Activated CD8-positive, alpha-beta memory T cell treated with anti-CD3 and anti-CD28 coated beads for 48 hours (primary cell): ENCODE measurements at places on chromosomes 12 and 14.

DNA sequence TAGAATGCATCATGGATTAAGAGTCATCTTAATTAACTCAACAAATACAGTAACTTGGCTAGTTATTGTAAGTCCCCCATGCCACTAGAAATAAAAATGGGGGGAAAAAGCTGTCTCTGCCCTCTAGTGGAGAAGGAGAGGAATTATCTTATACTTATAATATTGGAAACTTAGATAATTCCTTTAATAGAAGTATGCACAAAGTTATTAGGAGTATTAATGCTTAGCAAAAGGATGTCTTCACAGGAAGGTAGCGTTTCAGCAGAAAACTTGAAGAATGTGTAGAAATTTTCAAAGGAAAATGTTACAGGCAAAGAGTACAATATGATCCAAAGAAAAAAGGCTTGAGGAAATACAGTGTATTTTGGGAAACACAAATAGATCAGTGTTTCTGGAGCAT, 19.8 kb downstream of the OR5AU1 start:
- DNase-seq = no peak

DNA sequence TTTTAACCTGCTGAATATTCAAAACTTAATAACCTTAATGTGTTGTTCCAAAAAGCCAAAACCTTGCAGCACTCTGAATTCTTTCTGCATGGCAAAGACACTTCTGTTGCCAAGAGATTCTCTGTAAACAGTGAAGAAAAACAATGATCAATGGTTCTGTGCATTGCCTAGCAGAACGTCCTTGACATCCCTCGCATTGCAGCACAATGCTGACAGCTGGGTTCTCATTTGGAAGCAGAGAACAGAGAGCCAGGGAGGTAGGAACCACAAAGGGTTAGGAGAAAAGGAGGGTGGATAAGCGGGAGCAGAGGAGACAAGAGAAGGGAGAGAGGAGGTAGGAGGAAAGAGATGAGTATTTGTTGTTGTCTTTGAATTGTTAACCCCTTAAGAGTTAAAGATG, 501.1 kb downstream of the NAV3 start:
- DNase-seq = no peak

DNA sequence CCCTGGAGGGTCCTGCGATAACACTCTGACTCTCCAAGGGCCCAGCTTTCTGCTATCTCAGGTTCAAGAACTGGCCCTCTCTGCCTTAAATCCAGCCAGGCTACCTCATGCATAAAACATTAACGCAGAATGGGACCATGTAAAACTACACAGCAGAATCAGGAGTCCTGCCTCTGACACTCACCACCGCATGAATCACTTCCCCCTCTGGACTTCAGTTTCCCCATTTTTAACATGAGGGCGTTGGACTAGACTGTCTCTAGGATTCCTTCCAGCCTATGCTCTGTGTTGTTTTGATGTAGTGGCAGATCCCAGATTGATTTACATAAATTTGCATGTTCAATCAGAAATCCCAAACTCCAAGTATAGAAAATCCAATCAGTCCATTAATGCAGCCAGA, 3.3 kb downstream of the NCKAP5L start:
- DNase-seq = no peak

DNA sequence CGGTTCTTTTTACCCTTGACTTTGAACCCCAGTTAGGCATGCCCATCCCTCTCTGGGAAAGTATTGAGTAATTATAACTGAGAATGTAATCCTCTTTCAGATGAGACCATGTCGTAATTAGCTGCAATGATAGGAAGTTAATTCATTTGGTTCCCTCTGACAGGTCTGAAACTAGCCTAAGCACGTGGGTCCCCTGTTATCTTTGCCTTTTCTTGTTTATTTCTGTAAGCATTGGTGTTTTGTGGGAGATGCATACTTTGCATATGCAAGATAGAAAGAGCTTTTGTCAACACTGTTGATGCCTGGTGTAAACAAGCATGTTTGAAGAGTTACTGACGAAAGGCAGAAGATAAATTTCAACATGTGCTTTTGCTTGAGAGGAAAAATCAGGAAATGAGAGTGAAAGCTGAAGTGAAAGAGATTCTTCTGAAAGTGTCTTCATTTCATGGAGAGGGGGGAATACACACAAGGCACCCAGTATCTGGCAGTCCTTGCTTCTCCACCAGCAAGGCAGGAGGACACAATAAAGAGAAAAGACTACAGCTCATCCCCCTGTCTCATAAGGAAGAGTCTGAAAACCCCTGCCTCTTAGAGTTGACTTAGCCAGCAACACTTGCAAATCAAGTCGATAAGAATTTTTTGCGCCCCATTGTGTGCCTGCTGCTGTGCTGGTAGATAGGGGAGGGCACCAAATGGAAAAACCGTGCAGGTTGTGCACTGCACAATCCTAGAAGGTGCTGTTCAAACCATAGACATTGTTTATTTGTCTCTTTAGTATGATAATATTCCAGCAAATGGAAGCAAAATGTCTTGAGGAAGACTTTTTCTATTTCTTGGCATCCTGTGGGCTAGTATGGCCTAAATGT, 77.8 kb downstream of the SLC24A4 start:
- no peak for DNase-seq

- no peak for DNase-seq
These were observed 3.0 kb upstream of the HOXC13 start for GRCh38 chr12:53935383-53936341.

DNA sequence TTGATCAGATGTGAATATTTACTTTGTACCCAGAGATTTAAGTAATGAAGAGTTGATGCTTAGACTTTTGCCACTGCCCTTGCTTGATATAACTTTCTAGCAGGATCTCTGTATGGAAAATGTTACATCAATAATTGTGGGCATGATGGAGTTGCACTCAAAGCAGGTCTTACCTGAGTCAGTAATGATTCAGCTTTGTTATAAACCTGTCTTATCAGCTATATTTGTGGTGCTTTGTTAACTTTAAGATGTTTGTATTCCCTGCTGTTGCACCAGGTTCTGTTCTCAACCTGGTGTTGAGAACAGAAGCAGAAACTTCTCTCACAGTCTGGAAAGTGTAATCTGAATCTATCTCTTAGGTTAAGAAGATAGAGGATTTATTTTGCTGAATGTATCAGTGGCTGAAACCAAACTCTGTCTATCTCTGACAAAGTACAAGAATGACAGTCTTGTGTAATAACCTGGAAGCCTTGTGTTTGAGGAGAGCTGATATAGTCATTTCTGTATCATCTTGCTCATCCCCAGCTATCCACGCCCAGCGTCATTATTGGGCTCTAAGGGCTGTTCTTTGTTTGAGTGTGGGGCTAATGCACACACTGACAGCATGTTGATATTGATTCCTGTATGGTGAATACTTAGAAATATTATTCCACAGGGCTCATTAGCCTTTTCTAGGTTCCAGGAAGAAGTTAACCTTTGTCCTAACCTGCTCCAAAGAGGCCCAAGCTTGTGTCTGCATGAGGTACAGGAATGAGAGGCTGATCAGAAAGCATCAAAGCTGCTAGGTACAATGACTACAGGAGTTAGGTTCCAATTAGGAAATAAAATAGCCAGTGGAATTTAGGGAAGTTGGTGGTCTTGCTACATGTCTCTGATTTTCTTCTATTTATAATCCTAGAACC, 3.6 kb downstream of the AKAP6 start:
- no peak for DNase-seq

DNA sequence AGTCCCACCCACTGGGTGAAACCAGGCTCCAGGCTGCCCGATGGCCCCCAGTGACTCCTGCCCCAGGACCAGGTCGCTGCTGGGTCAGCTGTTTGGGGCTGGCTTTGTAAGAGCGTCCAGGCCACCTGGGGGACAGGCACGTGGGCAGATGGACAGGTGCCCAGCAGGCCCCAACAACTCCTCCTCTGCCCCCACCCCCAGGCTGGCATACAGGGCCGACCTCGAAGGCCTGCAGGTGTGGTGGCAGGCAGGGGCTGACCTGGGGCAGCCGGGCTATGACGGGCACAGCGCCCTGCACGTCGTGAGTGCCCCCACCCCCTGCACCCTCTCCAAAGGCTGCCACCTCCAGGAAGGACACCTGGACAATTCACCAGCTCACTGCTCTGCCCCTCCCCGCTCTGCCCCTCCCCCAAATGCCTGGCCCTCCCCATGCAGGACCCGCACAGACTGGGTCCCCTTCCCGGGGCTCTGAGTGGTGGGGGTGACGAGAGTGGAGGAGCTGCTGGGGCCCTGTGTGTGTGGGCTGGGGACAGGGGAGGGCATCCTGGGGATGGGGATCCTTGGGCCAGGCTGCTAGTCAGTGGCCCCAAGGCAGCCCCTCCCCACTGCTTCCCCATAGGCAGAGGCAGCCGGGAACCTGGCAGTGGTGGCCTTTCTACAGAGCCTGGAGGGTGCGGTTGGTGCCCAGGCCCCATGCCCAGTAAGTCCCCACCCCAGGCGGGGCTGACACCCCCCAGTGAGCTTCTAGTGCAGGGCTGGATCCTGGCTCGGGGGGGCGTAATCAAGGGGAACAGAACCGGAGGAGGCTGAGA, 26.0 kb downstream of the ASPG start:
- DNase-seq = no peak

GRCh38 chr12:81597928-81598604, 161.1 kb downstream of the PPFIA2 start:
- DNase-seq = no peak

- no peak for DNase-seq
These were observed 99.4 kb downstream of the ETV6 start for GRCh38 chr12:11748903-11749302.

GRCh38 chr14:51750542-51750941, 98.8 kb downstream of the FRMD6 start:
- no peak for DNase-seq

GRCh38 chr14:72653026-72653425, 240.9 kb downstream of the DPF3 start:
- DNase-seq = no peak

- DNase-seq = no peak
These were observed 22.4 kb upstream of the FBRSL1 start for GRCh38 chr12:132467511-132467910.

GRCh38 chr12:100199023-100199346, 1.6 kb upstream of the ACTR6 start:
- no peak for DNase-seq

- DNase-seq = no peak
These were observed 770.9 kb upstream of the FOXG1 start for GRCh38 chr14:27995691-27996090.

GRCh38 chr14:82951171-82951570, 1417.5 kb upstream of the SEL1L start:
- no peak for DNase-seq

GRCh38 chr12:19482551-19483109, 43.3 kb downstream of the AEBP2 start:
- peak; percentile 58 for DNase-seq

DNA sequence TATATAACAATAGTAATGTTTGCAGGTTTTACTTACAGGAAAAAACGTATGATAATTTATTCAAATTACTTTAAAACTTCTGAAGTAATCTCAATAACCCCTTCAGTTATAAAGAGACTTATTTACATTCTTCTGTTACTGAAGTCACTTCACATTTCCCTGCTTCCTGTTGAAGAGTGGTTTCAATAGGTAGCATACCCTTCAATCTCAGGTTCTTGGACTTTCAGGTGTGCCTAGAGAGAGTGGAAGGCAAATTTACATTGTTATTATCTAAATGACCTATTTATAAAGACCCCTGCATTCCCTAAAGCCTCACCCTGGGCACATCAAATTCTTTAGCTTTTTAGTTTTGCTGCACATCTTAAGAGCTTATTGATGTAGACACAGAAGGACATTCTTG, 137.6 kb upstream of the AEBP2 start:
- no peak for DNase-seq

GRCh38 chr14:89619596-89619995, 202.6 kb upstream of the FOXN3 start:
- no peak for DNase-seq

DNA sequence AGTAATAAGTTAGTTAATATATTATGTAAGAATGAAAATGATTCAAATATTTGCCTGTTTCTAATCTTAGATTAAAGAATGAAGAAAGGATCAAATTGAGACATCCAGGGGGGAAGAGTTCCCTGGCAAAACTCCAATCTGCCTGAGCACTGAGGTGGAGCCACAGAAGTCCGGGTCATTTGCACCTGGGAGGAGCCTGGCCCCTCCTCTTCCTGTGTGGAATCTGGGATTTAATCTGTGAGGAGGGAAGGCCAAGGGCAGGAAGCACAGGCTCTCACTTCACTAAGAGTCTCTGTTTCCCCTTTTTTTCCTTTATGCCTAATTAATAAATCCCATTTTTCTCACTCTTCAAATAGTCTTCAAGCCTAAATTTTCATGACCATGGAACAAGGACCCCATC, 599.5 kb downstream of the FLRT2 start:
- DNase-seq = no peak

DNA sequence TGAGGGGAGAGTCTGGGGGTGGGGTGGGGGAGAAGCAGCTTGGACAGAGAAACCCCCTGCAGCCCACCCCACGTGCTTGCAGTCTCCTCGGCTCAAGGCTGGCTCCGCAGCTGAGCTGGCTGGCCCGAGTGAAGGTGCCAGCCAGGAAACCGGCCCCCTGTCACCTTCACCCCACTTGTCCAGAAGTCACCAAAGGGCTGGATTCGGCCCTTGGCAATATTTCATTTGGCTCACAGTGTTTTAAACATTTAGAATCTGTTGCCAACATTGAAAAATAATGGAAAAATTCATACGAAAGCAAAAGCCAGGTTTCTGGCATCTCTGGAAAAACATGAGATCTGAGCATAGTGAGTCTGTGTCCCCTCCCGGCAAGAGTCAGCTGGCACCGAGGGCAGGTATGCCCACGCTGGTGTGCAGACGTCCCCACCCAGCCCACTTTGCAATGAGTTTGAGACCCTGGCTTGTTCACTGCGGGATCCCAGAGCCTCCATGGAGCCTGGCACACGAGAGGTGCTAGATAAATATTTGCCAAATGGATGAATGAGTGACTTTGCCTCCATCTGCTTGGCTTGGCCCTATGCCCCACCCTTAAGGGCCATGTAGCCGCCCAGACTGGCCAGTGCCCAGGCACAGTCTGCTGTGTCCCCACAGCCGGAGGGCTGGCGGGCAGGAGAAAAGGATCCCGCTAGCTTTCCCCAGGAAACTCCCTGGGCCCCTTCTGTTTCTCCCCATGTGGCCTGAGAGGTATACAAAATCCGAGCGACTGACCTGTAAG, 18.2 kb downstream of the MSI1 start:
- DNase-seq = no peak

DNA sequence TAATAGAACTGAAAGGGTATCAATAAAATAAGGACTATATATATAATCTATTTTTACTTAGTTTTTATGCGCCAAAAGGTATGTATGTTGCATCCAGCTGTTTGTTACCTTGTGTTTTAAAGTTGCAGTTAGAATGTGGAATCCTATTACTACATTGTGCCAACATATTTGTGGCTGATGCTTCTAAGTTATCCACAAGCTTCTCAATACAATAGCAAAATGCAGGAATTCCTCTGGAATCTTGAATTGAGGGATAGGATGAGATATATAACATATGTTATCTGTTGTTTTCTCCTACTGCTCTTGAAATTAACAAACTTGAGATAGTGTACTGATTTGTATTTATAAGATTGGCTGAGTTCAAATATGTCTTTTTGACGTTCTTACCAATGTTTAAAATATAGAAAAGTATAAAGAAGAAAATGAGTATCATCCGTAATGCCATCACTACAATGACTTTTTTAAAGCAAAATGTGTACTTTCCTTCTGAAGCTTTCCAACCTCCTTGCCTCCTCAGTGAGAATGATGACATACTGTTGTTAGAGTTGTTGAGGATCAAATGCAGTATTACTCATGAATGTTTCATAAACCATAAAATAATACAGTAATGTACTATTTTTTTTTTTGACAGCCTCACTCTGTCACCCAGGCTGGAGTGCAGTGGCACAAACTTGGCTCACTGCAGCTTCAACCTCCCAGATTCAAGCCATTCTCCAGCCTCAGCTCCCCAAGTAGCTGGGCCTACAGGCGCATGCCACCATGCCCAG, 6.6 kb downstream of the RAP1B start:
- no peak for DNase-seq
